ENCODE measurements at places on chromosomes 12 and 14. TPM values are rescaled to one million over a fixed set of nuclear protein-coding genes. Genes with fewer than 3 reads are reported as not detected.

DNA sequence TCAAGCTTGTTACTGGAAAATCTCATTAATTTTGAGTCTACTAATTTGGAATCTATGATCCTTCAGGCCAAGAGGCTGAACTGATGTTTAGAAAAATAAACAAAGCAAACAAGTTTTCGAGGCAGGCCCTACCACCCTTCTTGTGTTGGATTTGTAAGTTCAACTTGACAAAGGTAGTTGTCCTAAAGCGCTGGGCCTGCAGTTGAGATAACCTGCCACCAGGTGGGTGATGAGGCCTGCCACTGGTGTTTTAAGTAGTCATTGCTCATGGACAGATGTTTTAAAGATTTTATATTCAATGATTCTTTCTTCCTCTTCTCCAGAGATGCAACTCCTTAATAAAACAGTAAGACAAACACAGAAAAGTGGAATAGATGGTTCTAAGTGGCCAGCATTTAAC lies 19.4 kb downstream of the ACVRL1 start:
- no peak for DNase-seq
- H3K27ac ChIP-seq = peak overlapping the region; percentile 81
- H3K4me1 ChIP-seq = peaks cover 26% of the 10 kb centered on the region
- H3K27me3 ChIP-seq = no peaks in the 10 kb centered on the region
- H3K4me3 ChIP-seq = no peak overlapping the region
- H3K36me3 ChIP-seq = no peaks in the 10 kb centered on the region

GRCh38 chr12:11832093-11832492 lies 182.6 kb downstream of the ETV6 start:
- H3K27me3 ChIP-seq = no peaks in the 10 kb centered on the region
- H3K27ac ChIP-seq = no peak overlapping the region
- no peak overlapping the region for H3K4me3 ChIP-seq
- H3K4me1 ChIP-seq = peaks cover 60% of the 10 kb centered on the region

- DNase-seq = no peak
- H3K27ac ChIP-seq = no peak overlapping the region
- no peak overlapping the region for H3K4me3 ChIP-seq
- no peaks in the 10 kb centered on the region for H3K36me3 ChIP-seq
These were observed 1485.4 kb upstream of the TMEM132C start for GRCh38 chr12:126781593-126781992.

- DNase-seq = no peak
- no peaks in the 10 kb centered on the region for H3K27me3 ChIP-seq
- H3K4me3 ChIP-seq = no peak overlapping the region
- peaks cover 14% of the 10 kb centered on the region for H3K36me3 ChIP-seq
These were observed 83.4 kb downstream of the ADCK1 start for GRCh38 chr14:77883131-77883846.

DNA sequence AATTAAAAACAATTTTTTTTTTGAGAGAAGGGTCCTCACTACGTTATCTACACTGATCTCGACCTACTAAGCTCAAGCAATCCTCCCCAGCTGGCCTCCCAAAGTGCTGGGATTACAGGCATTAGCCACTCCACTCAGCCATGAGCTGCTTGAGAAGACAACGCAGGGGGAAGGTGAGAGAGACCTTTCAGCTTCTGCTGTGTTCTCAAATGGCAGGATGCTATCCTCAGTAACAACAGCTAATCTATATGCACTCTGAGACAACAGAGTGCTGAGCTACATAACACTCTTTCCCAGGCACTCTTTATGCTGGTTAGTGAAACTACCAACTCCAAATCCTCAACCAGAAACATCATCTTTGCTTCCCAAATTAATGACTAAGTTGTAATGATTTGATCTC lies 526.1 kb downstream of the CCER1 start:
- no peak for DNase-seq

Gene RNASE7
- total RNA-seq = not detected
